ENCODE measurements at places on chromosomes 4 and X.

GRCh38 chrX:1763294-1763693 is 148.4 kb downstream of the ASMT start:
- no peak for DNase-seq

DNA sequence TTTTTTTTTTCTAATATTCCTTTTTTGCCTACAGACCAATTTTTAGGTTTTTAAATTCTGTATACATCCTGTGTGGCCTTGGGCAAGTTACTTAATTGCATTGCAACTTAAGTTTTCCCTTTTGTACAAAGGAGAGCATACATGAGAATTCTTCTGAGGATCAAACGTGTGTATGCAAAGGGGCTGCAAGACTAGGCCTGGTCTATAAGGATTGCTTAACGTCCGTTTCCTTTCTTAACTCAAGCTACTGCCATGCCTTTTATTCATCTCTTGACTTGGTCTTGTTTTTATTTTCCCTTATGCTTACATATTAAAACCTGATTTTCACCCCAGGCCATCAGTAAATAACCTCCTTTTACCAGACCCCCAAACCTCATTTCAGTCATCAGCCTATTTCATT is 13.6 kb downstream of the RBPJ start:
- DNase-seq: no peak

DNA sequence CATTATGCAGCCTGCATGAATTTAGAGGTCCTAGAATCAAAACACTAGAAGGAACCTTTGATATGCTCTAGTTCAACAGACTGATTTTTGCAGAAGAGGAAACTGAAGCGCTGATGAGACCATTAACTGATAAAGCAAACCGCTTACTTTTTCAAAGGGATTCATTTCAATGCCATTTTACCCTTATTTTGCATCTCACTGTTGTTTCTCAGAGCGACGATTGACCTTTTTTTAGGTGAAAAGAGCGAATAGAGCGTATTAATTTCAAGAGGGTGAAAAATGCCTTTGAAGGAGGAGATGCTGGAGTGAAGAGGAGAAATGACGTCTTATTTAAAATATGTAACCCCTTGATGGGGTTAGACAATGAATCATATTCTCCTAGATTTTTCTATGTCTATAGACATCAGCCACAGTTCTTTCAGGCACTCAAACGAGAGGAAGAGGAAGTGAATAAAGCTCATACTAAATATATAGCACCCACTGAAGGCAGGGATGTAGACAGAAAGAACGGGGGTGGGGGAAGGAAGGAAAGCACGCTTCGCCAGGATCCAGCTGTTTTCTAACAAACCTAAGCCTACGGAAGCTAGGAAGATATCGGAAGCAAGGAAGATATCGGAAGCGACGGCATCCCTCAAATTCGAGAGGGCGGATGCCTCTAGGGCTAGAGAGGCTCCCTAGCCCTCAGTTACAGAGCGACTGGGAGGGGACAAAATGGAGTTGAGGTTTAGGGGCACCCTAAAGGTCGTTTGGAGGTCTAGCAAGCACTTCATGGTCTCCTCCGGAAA is 848 bp downstream of the ACSL4 start:
- peak; percentile 7 for DNase-seq

DNA sequence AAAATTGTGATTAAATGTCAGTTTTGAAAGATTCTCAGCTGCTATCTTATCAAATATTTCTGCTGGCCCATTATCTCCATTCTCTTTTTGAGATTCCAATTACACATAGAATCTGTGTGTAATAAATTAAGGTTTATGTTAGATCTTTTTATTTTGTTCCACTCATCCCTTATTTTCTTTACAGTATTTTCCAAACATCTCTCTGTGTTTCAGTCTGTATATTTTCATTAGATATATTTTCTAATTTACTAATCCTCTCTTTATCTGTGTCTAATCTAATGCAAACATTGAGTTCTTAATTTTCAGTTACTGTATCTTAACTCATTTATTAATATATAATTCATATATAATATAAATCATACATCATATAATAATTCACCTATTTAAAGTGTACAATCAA is 268.7 kb downstream of the DCHS2 start:
- DNase-seq: no peak

- no peak for DNase-seq
Measured at GRCh38 chr4:20420916-20421602, 169.4 kb downstream of the SLIT2 start.

- no peak for DNase-seq
Measured at GRCh38 chr4:37902212-37902611, 11.3 kb downstream of the TBC1D1 start.

- DNase-seq: no peak
Measured at GRCh38 chr4:47468706-47469365, 5.3 kb upstream of the COMMD8 start.

DNA sequence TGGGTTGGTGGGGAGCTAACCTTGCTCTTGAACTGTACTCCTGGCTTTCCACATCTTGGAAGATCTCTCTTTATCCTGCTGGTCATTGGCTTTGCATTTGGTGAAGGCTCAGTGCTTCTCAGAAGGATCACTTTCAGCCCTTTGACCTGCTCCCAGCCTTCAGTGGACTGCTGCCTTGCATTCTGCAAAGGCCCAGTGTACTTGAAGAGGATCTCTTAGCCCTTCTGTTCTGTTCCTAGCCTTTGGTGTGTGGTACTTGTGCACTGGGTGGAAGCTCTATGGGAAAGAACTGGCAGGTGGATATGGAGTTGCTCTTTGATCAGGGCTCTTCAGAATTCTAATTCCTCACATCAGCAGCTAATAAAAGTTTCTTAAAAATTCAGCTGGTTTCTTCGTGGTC is 46.5 kb downstream of the FGF2 start:
- DNase-seq: no peak

- no peak for DNase-seq
Measured at GRCh38 chr4:184320631-184321030, 103.0 kb upstream of the ENPP6 start.

DNA sequence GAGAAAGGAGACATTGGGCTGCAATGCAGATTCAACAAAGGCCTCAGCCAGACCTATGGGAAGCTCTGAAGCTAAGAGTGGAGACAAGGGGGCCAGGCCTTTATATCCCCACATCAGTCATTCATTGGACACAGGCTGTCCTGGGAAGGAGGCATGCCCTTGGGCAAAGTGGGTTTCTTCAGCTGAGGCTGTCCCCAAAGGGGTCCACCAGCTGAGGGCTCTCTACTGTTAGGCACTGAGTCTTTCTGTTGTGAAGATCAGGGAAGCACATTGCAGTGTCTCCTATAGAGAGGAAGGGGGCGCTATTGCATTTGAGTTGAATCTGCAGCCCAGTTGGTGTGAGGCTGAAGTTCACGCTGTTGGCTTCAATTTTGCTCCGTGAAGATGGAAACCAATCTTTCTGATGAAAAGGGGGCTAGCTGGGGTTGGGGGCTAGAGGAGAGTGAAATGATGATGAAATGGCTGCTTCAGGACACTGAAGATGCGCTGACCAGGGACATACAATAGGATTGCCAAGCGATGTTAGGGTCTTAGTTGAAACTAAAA is 48.0 kb downstream of the SLC25A5 start:
- peak; percentile 43 for DNase-seq

- DNase-seq: no peak
Measured at GRCh38 chrX:66255359-66255967, 91.4 kb downstream of the HEPH start.

DNA sequence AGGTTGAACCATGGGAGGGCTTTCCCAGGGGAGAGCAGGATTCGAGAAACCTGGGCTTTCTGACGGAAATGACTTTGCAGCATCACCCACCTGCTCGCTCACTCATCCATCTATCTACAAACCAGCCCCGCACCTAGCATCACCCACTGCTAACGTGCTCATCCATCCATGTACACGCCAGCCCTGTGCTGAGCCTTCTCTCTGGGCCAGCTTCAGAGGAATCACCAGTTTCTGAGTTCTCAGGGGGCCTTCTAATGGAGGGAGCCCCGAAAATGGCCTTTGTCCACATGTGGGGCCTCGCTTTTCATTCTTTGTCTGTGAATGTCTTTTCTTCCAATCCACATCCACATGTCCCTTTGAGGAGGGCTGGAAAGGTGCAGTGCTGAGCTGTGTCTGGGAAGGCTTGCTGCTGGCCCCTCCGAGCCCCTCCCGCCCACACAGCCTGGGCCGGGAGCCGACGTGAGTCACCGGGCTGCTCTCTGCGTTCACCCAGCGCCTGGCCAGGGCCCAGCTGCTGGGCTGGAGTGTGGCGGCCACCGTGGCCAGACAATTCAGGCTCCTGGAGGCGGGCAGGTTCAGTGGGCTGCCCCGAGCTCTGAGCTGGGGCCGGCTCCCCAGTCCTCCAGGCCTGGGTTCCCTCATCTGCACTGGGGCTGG is 14.7 kb downstream of the SORCS2 start:
- no peak for DNase-seq

- DNase-seq: no peak
Measured at GRCh38 chr4:60461551-60461950, 738.6 kb upstream of the ADGRL3 start.

- DNase-seq: no peak
Measured at GRCh38 chr4:168633064-168633463, 136.2 kb downstream of the PALLD start.

GRCh38 chr4:147174591-147174990 is 228.9 kb upstream of the TTC29 start:
- DNase-seq: no peak

- no peak for DNase-seq
Measured at GRCh38 chr4:108811486-108811885, 48.6 kb upstream of the ETNPPL start.

- no peak for DNase-seq
Measured at GRCh38 chr4:14177987-14178386, 550.5 kb upstream of the BOD1L1 start.

DNA sequence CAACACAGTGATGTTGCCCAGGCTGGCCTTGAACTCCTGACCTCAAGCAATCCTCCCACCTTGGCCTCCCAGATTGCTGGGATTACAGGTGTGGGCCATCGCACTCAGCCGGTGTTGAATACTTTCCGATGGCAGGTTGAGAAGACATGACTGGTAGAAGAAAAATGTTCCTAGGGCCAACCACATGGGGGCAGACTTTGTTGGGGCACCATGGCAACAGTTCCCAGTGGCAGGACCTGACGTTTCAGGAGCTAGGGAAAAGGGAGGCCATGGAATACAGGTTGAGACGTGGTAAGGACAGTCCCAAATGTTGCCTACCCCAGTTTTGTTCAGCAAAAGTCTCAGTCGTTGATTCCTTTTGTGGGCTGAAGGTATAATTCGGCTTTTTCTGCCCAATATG is 134.6 kb downstream of the ASMT start:
- DNase-seq: no peak

DNA sequence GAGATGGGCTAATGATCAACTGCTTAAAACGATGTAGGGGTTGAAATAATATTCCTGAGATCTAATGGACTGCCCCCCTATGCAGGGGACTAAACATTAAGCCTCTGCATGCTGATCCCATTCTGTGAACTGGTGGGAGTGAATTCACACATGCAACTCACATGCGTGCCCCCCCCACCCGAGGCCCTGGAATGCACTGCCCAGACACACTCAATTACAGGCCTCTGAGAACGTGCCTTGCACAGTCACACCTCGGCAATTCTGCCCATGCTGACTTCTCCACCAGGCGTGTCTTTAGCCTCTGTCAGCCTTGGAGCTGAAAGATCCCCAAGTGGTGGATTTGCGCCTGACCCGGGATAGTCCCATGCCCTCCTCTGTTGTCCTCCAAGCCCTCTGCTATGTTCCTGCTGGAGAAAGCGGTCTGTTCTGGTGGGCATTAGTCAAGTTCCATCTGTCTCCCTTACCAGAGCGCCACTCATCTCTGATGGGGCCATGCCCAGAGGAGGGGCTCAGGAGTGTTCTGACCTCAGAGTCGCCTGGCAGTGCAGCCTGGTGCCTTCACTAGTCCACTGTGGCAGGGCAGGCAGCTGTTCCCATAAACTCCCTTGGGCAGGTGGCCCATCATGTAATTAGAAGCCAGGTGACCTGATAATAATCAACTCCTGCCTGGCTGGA is 86.5 kb downstream of the DRD5 start:
- DNase-seq: no peak

- DNase-seq: no peak
Measured at GRCh38 chrX:52425775-52426174, 57.0 kb downstream of the XAGE2 start.

GRCh38 chr4:100982345-100982744 is 365.0 kb downstream of the PPP3CA start:
- DNase-seq: no peak

GRCh38 chrX:83508526-83509253 is 600 bp downstream of the POU3F4 start:
- DNase-seq: no peak

GRCh38 chr4:165879641-165880040 is 6.6 kb downstream of the TLL1 start:
- no peak for DNase-seq

- no peak for DNase-seq
Measured at GRCh38 chrX:20361081-20361889, 94.6 kb upstream of the RPS6KA3 start.

DNA sequence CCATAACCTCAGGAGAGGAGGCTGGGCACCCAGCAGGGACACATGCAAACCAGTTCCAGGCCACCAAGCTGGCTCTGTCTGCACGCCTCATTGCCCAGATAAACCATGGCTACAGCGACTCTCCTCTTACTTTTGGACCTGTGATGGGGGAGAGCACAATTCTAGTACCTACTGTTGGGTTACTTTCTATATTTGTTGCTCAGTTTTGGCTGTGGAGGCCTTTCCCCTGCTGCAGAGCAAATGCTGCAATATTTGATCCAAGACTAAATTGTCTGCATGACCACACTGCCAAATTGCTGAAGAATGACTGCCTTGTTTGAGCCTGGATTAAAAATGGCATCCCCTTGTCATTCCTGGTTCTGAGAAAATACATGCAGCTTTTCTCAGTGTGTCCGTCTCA is 253.5 kb downstream of the ARHGAP10 start:
- DNase-seq: no peak

GRCh38 chr4:42398171-42398870 is 1.0 kb downstream of the SHISA3 start:
- peak; percentile 35 for DNase-seq

DNA sequence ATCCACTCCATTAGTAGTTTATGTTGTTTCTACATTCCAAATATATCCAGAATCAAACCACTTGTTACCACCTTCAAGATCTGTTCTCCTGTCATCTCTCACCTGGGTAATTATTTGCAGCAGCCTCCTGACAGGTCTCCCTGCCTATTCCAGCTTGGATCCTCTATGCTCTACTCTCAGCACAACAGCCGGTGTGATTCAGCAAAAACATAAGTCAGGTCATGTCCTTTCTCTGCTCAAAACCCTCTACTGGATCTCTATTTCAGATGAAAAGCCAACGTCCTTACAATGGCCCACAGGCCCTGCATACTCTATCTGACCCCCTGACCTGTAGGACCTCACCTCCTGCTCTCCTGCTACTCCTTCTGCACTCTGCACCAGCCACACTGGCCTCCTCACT is 84.5 kb downstream of the NHSL2 start:
- no peak for DNase-seq

- no peak for DNase-seq
Measured at GRCh38 chrX:136975684-136976470, 57.9 kb downstream of the GPR101 start.
